Endothelial cell (in vitro differentiated cells): ENCODE measurements at places on chromosomes 2 and 18.

DNA sequence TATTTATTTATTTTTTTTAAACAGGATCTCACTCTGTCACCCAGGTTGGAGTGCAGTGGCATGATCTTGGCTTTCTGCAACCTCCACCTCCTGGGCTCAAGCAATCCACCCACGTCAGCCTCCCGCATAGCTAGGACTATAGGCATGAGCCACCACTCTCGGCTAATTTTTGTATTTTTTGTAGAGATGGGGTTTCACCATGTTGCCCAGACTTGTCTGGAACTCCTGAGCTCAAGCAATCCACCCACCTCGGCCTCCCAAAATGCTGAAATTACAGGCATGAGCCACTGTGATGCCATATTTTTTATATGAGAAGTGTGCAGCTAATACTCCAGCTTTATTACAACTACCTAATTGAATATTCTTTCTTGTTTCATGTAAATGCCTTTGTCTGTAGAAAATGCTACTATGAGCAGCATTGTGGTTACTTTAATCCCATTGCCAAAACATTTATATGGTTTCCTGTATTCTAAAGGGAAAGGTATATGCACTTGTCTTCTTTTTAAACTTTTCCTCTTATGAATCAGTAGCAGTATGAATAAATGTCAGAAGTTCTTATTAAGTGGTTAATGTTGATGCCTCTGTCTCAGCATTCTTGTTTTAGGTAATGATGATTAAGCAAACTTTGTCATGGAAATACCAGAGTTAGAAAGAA is 9.5 kb upstream of the BCL2L11 start:
- no peak for DNase-seq

- DNase-seq, result no peak
These were observed 35.8 kb downstream of the MTERF4 start for GRCh38 chr2:241066171-241066892.

DNA sequence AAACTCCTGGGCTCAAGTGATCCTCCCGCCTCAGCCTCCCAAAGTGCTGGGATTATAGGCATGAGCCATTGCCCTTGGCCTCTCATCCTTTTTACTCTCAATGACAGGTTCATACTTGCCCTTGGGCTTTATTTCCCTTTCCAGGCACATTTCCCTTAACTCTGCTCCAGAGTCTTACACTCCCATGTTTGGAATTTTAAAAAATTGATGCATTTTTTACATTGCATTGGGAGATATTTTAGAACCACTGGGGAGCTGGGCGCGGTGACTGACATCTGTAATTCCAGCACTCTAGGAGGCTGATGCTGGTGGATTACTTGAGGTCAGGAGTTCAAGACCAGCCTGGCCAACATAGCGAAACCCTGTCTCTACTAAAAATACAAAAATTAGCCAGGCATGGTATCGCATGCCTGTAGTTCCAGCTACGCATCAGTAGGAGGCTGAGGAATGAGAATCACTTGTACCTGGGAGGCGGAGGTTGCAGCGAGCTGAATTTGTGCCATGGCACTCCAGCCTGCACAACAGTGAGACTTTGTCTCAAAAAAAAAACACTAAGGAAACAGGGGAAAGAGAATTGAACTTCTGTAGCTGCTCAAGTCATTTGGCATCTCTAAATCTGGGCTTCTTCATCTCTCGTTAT is 18.2 kb downstream of the TGIF1 start:
- no peak for DNase-seq

DNA sequence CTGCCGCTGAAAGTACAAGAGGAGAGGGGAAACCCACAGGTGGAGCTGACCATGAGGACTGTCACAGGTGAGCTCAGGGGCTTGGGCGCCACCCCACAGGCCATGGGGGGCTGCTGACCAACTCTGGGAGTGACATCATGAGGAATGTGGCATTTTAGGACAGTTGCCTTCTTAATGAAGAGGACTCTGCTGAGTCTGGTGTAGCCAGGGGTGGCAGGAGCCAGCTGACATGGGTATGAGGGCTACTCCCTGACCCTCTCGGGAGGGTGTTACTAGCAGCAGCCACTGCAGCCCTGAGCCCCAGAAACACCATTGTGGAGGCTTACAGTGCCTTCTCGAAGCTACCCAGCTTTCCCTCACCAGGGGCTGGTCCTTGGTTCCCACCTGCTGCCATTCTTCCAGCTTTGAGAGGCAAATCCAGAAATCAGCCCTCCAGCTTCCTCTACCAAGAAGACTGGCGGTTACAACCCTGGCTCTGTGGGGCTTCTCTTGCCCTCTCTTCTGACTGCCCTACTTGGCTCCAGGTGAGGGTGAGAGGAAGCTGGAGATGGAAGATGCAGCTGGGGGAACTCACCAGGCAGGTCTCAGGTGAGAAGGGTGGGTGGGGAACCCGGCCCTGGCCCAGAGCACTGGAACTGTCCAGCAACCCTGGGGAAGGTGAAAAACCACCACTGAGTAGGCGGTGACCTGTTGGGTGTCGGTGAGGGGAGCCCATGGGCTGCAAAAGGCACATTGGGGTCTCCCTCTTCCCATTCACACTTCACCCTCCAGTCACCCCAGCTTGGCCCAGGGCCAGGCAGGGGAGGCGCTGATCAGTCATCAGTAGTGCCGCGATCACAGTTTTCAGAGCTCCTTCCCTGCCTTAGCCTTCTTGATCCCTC is 98.5 kb downstream of the MCFD2 start:
- no peak for DNase-seq
